ENCODE measurements at places on chromosomes 3 and 15.

GRCh38 chr3:123618768-123619484 lies 34.1 kb upstream of the HACD2 start:
- DNase-seq, result no peak

- no peak for DNase-seq
These were observed 24.8 kb downstream of the GABRA5 start for GRCh38 chr15:26891448-26892181.

GRCh38 chr3:72949016-72949415 lies 47.6 kb upstream of the PPP4R2 start:
- no peak for DNase-seq

DNA sequence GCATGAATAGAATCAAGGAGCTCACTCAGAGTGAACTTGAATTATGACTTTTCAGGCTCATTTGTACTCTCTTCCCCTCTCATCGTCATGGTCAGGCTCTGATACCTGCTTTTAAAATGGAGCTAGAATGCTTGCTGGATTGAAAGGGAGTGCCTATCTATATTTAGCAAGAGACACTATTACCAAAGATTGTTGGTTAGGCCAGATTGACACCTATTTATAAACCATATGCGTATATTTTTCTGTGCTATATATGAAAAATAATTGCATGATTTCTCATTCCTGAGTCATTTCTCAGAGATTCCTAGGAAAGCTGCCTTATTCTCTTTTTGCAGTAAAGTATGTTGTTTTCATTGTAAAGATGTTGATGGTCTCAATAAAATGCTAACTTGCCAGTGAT lies 9.6 kb downstream of the CCNDBP1 start:
- DNase-seq, result no peak

DNA sequence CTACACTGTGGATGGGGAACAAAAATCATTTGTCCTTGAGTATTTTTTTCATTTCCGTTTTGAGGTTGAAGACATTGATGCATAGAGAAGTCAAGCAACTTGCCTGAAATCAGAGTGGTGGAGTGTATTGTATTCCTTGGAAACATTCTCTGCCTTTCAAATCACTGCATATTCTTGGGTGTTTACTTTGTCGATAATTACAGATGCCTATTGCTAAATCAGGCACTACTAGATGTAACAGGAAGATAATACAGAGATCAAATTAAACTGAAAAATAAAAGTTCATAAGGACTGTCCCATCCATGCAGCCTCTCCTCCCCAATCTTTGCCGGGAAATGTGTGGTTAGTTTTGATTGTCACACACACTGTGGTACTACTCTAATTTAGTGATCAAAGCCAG lies 37.4 kb upstream of the VEPH1 start:
- DNase-seq, result no peak

DNA sequence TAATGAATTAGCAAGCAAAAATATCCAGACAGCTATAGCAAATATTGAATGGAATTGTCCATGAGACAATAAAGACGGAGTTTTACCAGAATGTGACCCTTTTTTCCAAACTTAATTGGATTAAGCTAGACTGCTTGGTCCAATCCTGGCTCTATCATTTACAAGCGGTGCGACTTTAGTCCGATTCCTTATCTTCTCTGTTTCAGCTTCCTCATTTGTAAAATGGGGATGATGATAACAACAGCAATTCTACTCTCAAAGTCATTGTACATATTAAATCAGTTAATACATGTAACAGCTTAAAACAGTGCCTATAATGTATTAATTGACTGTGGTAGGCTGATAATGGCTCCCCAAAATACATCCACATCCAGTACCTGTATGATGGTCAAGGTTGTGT lies 62.1 kb upstream of the CRBN start:
- no peak for DNase-seq

GRCh38 chr3:45564172-45564571 lies 30.4 kb upstream of the LIMD1 start:
- no peak for DNase-seq

DNA sequence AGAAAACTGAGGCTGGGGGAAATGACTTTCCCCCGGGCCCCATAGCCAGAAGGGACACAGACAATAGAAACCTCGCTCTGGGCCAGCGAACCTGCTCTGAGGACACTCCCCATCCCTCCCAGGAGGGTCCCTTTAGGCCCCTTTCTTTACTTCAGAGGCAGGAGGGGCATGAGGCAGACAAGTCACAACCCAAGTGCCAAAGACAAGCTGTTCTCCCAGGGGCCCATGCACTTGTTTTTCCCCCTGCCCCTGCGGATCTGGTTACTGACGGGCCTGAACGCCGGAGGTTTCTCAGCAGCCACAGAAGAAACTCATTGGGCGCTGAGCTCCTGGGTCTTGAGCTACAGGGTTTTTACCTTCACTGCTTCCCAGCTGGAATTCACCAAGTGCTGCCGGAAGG lies 9.8 kb downstream of the PGPEP1L start:
- DNase-seq, result no peak

DNA sequence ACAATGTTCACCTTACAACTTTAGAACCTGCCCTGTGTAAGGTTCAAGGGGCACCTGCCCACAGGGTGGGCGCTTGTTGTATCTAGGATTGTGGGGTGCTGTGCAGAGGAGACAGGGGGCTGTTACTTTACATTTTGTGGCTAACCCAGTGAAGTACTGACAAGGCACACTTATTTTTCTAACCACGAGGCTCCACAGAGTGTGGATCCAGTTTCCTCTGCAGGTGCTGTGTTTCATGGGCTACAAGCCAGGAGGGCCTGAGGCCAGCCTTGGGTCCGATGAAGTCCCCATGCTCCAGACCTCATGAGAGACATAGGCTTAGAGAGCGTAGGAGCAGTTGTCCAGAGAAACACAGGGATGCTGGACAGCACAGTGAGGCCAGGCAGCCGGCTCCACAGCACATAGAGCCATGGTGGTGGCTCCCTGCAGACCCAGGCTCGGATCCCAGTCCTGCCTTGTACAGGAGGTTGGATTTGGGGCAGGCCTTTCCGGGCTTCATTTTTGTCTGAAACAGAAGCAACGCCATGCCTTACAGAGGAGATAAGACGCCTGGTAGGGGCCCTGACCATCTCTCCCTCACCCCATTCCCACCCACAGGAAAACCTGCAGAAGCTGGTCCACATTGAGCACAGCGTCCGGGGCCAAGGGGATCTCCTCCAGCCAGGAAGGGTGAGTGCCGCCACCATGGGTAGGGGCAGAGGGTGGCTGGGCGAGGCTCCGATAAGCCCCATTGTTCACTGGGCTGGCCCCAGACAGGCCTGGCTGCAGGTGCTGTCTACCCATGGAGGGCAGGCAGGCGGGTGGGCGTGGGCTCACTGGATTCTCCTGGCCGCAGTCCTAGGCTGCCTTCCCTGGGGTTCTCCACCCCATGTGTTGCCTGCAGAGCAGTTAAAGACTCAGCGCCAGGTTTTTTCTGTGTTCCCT lies 40.1 kb upstream of the NR2C2 start:
- no peak for DNase-seq

DNA sequence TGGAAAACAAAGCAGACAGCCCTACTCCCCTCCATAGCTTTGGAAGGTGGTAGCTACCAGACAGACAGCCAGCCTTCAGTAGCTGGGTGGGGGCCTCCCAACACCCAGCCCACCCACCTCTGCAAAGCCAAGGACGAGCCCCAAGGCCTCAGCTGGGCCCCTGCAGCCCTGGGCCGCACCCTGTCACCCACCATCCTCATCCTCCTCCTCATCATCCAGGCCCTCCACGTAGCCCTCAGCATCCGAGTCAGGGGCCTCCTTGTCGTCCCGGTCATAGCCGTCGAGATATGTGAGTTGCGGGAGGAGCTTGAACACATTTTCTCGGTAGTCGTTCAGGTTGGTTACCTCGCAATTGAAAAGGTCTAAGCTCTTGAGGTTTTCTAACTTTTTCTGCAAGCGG lies 36.5 kb downstream of the ANP32A start:
- DNase-seq, result no peak

GRCh38 chr15:57572468-57572867 lies 19.2 kb upstream of the MYZAP start:
- DNase-seq, result no peak

- DNase-seq, result no peak
These were observed 94.5 kb upstream of the ADAMTSL3 start for GRCh38 chr15:83559310-83559966.

DNA sequence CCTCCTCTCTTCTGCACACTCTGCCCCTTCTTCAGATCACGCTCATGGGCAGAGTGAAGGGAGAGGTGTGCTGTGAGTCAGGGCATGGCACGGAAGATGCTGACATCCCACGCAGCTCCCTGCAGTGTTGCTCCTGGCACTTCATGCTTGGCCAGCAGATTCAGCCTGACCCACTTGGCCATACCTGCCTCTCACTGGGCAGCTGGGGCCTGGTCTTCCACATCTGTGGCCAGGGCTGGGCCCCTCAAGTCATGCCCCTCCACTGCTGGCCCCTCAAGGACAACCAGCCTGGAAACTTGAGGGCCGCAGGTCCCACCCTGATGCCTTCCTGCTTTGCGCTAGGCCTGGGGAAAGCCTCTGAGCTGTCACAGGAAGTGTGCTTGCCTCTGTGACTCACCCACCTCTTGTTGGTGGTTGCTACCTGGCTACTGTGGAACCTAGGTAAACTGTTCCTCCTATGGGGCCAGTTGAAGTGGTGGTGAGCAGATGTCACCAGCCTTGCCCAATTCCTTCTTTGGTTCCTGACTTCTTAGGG lies 48.7 kb downstream of the BSN start:
- DNase-seq, result no peak

DNA sequence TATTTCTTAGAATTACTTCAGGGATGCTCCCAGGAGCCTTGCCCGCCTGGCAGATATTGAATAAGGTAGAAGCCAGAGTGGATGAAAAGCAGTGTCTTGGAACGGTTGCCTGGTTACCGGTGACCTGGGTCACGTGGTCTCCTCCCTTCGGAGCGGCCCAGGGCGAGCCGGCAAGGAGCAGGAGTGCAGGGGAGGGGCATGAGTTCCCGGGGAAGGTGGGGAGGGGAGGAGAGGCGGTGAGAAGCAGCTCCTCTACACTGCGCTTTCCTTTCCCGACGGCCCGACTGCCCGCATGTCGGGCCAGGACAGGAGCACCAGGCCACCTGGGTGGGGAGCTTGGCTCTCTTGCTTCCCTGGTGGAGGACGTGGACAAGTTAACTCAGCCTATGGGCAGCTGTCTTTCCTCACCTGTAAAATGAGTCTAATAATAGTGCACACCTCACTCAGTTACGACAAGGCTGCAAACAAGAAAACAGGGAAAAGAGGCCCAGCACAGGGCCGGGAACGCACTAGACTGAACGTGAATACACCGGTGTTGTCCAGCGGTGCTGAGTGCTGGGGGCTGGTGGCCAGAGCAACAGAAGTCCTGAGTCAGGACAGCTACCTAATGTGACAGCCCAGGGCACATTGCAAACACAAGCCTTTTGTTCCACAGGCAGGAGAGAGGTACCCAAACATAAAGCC lies 198.3 kb downstream of the ADAMTS9 start:
- DNase-seq, result no peak

GRCh38 chr3:14360123-14360881 lies 42.1 kb upstream of the SLC6A6 start:
- DNase-seq, result no peak

DNA sequence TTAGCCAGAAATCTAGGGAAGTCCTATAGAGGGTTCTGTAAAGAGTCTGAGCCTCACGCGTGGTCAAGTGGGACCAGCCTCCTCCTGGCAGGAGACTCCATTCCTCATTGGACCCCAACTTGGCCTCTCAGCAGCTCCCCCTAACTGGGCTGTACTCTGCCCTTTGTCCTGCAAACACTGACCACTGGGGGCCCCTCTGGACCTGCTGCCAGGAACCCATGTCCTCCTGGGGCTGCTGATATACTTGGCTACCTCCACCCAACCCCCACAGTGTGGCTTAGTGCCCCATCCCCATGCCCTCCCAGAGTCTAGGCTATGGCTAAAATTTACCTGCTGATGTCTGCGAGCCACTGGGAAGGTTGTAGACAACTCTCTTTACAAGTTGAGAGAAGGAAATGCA lies 62.7 kb downstream of the UBP1 start:
- DNase-seq, result no peak

DNA sequence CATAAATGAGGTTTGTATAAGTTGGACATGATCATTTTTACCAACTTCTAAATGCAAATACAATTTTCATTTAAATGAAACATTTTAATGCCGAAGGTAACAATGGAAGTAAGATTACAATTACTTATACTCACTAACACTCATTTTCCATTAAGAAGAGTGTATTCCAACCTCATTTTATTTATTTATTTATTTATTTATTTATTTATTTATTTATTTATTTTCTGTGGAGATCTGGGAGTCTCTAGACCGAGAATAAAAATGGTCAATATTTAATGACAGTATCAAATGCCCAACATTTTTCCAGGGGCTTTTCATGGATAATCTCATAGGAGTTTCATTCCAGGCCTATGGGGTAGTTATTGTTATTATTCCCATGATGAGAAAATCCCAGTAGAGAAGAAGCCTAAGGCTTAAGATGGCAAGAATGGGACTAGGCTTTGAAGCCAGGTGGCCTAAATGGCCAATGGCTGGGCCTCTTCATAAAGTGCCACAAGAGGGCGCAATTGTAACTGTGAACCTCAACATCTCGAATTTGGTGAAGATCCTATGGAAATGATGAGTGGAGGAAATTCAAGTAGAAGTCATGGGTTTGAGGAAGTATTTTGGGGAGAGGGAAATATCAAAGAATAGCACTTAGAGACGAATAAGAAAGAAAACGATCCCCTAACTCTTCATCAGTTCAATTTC lies 21.3 kb downstream of the VGLL3 start:
- no peak for DNase-seq

- no peak for DNase-seq
These were observed 3.3 kb upstream of the HES1 start for GRCh38 chr3:194132465-194133286.

GRCh38 chr3:61789861-61790260 lies 228.5 kb downstream of the PTPRG start:
- no peak for DNase-seq

DNA sequence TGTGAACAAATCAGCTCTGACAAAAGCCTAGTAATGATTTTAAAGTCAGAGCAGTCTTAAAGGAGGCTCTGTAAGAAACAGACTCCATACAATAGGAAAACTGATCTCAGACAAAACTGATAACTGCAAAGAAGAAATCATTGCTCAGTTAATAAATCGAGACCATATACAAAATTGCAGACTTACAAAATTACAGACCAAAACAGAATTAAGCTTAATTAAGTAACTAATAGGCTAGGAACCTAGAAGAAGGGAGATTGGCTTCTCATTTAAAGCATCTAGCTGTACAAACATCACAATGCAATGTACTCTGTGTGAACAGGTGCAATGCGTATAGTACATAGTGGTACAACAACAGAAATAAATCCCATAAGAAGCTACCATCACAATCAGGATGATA lies 46.3 kb downstream of the ZBTB20 start:
- DNase-seq, result no peak

GRCh38 chr3:131033480-131034080 lies 6.9 kb downstream of the NEK11 start:
- no peak for DNase-seq

DNA sequence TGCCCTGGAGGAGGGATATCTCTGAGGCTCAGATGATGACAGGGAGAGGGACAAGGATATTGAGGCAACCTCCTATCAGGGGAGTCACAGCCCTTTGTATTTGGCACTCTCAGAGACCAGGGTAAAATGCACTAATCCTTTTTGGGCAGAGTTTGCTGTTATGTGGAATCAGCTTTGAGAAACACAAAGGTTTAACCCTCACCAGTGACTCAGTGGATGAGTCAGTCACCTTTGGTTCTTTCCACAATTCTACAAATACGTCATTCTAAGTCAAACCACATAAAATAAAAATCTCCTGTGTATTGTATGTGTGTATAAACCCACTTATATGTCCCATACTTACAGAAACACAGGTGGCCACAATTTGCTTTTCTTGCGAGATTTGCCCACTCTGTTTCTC lies 5.1 kb downstream of the LSAMP start:
- no peak for DNase-seq

All from activated naive CD4-positive, alpha-beta T cell (primary cell).